T follicular helper cell (primary cell): ENCODE measurements at places on chromosomes 12 and 14.

- DNase-seq, result no peak
Observed at GRCh38 chr12:121531356-121531750, 49.5 kb downstream of the KDM2B start.

DNA sequence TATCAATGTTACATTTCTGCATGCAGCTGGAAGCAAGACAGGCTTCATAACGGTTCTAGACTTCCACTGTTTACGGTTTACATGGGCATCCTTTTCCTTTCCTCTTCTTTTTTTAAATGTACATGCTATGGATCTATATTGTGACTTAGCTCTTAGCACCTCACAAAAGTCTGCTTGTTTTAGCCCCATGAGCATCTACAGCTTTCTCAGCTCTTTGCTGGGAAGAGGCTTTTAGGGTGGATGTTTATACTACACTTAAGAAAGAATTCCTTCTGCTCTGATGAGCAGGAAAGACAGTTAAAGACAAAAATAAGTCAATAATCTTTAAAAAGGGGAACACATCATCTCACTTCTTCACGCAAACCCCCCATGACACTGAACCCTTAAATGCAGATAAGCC is 51.4 kb downstream of the KICS2 start:
- no peak for DNase-seq

GRCh38 chr12:2020511-2020910 is 16.3 kb upstream of the DCP1B start:
- no peak for DNase-seq

DNA sequence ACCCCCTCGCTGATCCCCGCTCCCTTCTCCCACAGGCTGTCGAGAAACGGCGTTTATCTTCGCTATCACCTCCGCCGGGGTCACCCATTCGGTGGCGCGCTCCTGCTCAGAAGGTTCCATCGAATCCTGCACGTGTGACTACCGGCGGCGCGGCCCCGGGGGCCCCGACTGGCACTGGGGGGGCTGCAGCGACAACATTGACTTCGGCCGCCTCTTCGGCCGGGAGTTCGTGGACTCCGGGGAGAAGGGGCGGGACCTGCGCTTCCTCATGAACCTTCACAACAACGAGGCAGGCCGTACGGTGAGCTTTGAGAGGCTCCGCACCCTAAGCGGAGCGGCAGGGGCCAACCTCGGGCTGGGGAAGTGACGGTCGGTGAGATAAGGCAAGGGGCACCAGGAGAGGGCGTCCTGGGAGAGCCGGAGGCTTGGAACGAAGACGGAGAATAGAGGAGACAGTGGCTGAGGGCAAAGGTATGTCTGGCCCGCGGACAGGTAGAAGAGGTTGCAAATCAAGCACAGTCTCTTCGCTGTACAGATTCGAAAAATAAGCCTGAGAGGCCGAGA is 2.3 kb downstream of the WNT1 start:
- DNase-seq, result no peak

- DNase-seq, result peak; percentile 11
Observed at GRCh38 chr14:55245657-55246268, 25.5 kb upstream of the FBXO34 start.

DNA sequence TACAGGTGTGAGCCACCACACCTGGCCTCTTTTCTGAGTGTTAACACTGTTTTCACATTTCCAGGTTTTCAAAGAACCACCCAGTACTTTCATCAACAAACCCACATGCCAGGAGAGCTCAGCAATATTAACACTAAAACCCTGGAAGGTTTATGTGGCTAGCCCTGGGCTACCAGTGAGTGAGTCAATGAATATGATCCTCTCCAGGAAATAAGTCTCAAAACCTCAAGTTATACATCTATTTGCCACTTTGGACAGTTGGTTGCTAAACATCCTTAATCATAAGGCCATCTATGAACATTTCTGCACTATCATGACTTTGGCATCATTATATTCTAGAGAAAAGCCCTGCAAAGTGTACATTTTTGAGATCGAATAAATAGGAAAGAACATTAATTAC is 6.3 kb upstream of the CDKL1 start:
- no peak for DNase-seq

GRCh38 chr12:94762259-94762942 is 112.0 kb upstream of the TMCC3 start:
- no peak for DNase-seq

GRCh38 chr12:120598674-120599463 is 17.7 kb upstream of the POP5 start:
- DNase-seq, result no peak

- no peak for DNase-seq
Observed at GRCh38 chr14:68652433-68652690, 140.5 kb downstream of the ZFP36L1 start.

DNA sequence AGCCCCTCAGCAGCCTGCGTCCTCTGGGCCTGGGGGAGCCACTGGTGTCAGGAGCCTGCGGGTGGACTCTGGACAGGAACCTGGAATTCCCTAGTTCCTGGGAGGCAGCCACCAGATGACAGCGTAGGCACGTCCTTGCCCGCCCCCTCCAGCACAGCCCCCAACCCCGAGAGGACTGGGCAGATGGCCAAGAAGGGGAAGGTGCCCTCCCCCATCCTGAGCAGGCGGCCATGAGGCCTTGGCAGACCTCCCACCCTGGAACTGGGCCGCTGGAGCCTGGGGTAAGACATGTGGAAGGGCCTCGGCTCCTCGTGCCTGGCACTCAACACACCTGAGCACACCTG is 60.4 kb upstream of the FBRSL1 start:
- DNase-seq, result no peak

DNA sequence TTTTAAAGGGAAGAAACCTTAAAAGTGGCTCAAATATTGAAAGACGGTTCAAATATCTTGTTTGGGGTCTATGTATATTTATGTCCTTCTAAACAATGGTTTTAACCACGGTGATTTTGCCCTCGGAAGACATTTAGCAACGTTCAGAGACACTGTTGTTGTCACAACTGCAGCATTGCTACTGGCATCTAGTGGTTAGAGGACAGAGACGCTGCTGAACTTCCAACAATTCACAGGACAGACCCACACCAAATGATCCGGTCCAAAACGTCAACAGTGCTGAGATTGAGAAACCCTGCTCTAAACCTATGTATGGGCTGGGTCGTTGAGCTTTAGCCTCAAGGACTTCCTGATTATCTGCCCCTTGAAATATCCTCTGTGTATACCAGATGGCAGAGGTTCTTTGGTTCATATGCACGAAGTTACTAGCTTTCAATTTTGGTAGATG is 1.7 kb downstream of the ANGEL1 start:
- no peak for DNase-seq

- DNase-seq, result peak; percentile 26
Observed at GRCh38 chr14:91138511-91139359, 24.9 kb downstream of the DGLUCY start.

DNA sequence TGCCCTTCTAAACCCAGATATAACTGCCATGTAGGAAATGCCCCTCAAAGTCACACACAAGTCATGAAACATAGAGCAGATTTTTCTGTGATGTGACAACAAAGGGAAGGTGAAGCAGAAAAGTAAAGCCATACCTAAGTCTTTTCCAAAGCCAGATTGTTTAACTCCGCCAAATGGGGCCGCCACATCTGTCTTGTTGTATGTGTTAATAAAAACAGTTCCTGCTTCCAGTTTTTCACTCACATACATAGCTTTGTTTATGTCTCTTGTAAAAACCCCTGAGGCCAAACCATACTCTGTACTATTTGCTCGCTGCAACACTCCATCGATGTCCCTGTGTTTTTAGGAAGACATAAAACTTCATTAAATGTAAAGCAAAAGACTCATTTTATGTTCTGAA is 40.3 kb downstream of the NOPCHAP1 start:
- no peak for DNase-seq

DNA sequence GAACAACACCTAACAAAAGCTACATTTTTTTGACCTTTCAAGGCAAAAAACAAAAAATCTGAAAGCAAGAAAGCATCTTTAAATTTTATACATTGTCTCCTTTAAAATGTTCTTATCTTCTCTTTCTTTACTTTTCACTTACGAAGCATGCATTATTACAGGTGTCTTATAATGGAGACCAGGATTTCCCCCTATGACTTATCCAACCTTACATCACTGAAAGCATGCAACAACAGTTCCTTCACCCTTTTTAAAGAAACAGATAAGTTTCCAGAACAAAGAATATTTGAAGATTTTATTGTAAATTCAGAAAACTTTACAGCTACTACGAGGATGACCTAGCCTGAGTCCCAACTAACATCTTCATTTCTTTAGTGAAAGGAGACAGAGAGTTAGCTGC is 277.2 kb downstream of the AKAP6 start:
- no peak for DNase-seq

GRCh38 chr14:65916055-65916454 is 503.5 kb downstream of the FUT8 start:
- no peak for DNase-seq

- DNase-seq, result no peak
Observed at GRCh38 chr12:60266381-60266852, 670.6 kb downstream of the SLC16A7 start.

DNA sequence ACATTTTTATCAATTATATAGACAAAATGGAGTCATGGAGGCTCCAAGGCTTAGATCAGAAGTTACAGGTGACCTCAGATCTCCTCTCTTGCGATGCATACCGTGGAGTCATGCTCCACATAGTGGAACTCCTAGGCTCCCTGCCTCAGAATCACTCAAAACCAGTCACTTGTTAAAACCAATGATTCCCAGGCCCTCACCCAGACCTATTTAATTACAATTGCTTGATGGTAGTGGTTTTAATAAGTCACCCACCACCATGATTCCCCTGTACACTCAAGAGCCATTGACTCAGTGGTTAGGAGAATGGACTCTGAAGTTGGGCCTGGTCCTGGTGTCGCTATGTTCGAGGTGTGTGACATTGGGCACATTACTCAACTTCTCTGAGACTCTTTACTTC is 26.9 kb downstream of the IFNG-AS1 start:
- no peak for DNase-seq

DNA sequence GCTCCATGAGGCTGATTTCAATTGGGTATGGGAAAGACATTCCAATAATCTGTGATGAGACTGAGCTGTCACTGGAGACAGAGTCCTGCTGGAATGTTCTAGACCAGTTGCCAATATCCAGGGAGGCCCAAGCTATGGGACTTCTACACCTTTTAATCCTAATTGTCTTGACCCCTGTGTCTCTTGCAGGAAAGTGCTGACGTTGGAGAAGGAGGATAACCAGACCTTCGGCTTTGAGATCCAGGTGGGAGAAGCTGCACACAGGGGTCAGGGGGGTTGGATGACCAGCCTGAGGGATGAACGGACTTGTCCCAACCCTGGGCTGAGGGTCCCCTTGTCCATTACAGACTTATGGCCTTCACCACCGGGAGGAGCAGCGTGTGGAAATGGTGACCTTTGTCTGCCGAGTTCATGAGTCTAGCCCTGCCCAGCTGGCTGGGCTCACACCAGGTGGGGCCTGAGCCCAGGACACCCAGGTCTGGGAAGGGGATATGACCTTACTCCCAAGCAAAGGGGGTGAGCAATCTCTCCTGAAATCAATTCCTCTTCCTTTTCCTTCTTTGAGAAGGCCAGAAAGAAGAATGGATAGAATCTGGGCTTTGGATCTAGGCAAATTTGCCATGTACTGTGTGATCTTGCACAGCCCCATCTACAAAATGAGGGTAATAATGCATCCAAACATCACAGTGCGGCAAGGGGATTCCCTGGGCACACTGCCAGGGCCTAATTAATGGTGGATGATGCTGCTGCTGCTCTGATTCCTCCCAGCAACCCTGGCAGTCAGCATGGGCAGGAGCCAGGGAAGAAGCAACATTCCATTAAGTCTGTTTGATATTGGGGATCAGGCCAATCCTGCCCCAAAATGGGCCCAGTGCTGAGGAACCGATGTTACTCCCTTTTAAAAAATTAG is 4.2 kb downstream of the TAMALIN start:
- DNase-seq, result no peak

DNA sequence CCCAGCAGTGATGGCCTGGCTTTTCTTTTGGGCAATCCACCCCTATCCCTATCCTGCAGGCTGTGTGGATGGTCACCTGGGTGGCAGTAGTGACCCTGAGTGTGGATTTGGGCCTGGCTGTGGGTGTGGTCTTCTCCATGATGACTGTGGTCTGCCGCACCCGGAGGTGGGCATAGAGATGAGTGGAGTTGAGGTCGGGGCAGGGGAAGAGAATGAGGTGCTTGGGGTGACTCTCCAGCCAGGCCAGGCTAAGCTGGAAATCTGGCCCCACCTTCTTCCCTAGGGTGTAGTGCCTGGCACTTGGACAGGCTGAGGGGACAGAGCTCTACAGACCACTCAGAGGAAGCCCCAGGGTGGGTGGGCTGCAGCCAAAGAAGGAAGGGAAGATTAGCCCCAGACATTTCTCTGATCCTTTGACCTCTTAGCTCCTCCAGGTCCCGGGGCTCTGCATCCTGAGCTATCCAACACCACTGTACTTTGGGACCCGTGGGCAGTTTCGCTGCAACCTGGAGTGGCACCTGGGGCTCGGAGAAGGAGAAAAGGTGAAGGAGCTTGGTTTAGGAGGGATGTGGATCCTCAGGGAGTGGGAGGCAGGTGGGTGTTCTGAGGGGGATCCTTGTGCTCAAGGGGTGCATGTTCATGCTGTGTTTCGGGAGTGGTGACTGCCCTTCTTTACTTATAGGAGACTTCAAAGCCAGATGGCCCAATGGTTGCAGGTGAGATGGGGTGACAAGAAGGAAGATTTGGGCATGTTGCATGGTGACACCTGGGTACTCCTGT is 8.4 kb downstream of the B4GALNT1 start:
- DNase-seq, result no peak

DNA sequence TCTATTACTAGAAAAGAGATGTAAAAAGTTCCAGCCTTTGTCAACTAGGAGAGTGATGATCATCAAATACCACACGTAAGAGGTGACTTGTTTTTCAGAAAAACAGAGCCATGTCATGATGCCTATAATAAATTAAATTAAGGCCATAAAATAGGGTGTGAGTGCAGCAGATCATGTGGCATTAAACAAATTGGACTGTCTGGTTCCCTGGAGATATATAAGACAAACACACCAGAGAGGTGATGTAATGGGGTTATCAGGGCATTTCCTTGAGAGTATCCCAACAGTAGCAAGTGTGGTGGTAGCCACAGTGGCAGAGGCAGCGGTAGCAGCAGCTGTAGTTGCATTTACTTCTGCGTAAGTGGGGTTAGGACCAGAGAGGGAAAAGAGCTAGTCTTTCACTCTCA is 14.6 kb upstream of the GALNT6 start:
- no peak for DNase-seq

DNA sequence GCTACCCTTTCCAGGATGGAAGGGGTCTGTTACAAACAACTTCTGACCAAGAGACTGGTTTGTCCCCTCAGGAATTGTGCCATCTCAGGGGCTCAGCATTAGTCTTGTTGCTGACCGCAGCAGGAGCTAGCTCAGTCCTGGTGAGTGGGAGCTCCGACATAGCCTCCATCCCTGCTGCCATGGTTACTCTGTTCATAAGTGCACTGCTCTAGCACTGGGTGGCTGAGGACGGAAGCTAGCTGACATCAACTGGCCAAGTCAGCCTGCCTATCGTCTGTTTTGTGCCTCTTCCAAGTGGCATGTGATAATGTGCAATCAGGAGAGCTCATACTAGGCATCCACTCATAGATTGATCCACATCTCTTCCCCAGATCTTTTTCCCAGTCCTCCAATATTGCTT is 7.5 kb downstream of the SLC17A8 start:
- no peak for DNase-seq

- no peak for DNase-seq
Observed at GRCh38 chr12:51941604-51942003, 9.9 kb upstream of the ACVR1B start.
